ENCODE measurements at places on chromosomes 1 and 21.

GRCh38 chr21:27154451-27155129 lies 187.7 kb upstream of the ADAMTS5 start:
- no peak for DNase-seq

- DNase-seq = no peak
These were observed 90.7 kb downstream of the XCL2 start for GRCh38 chr1:168453056-168453455.

GRCh38 chr1:20099533-20099932 lies 19.8 kb downstream of the PLA2G2D start:
- DNase-seq = no peak

DNA sequence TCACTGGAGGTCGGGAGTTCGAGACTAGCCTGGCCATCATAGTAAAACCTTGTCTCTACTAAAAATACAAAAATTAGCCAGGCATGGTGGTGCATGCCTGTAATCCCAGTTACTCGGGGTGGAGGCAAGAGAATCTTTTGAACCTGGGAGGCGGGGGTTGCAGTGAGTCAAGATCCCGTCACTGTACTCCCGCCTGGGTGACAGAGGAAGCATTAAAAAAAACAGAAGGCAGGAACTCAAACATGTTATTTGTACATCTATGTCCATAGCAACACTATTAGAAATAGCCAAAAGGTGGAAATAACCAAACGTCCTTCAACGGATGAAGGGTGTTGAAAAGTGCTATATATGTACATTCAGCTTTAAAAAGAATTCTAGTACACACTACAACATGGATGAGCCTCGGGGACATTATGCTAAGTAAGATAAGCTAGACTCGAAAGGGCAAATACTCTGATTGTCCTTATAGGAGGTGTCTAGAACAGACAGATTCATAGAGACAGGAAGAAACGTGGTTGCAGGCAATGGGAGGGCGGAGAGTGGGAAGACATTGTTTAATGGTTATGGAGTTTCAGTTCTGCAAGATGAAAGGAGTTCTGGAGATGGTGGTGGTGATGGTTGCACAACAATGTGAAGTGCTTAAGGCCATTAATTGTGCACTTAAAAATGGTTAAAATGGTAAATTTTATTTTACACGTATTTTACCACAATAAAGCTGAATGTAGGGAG lies 19.2 kb downstream of the NLRP3 start:
- no peak for DNase-seq

DNA sequence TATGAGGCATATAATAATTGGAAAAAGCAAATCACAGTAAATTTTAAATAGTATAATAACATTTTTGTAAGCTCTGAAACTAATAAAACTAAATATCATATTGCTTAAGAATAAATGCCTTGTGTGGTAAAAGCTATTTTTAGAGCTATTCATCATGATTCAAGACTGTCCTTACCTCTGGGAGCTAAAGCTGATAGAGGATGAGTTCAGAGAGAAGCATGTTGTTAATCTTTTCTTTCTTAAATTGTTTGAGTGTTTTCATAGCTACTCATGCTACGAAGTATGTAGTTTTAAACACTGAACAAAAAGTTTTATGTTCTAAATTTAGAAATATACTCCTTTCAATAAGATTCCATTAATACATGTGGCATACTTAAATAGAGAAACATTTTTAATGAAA lies 30.5 kb downstream of the IFI16 start:
- DNase-seq = no peak

GRCh38 chr1:178501705-178502329 lies 5.1 kb upstream of the CLEC20A start:
- DNase-seq = peak; percentile 79

DNA sequence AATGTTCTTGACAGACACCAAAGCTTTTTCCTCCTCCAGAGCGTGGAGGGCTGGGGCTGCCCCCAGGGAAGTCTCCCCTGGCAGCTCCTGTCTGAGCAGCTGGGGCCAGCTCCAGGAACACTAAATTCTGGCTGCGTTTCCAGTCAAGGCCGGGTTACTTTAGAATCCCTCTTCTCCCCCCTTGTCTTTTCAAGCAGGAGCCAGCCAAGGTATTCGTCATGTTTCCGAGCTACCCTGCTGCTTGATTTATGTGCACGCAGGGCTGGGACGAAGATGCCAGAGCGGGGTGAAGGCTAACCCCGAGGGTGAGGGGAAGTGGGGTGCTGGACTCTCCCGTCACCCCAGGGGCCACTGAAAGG lies 68.1 kb upstream of the ANGPTL1 start:
- no peak for DNase-seq

DNA sequence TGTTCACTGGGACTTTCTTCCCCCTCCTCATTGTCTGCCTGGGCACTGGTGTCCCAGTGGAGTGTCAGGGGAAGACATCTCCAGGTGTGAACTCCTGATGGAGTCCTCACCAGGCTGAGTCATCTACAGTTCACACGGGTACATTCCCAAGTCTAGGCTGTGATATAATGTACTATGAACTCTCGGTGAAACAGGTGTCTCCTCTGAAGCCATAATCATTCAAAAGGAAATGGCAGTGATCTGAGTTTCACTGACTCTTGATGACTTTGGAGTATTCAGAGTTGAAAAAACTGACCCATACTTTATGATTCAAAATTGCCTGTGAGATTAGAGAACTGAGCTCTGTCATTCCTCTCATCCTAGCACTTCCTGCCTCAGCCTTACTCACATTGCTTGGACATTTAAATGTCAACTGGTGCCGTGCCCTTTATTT lies 9.1 kb downstream of the LAMC2 start:
- DNase-seq = no peak

DNA sequence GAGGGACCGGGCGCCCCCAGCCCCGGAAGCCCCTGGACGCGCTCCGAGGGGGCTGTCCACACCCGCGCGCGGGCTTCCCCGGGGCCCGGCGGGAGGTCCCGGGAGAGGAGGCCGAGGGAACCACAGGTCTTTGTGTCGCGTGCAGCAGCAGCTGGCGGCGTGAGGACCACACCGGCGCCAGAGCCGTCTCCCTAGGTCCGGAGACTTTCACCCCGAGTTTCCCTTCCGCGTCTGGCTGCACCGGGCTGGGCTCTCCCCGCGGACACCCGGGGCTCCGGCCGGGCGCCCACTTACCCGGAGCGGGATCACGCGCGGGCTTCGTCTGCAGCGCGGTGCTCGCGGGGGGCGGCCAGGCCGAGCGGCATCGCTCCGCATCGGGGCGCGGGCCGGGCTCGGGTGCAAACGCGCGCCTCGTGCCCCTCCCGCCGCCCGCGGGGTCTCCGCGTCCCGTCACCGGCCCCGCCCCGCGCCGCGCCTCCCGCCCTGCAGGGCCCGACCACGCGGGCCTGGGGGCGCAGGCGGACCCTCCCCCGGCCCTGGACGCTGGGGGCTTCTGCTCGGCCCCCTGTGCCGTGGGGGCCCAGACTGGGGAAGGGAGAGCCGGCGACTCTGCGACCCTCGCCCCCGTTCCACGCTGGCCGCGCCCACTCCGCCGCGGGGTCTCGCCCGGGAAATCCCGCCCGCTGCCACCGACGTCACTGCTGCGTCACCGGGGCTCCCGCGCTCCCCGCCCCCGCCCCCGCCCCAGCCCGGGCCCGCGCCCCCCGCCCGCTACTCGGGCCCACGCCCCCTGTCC lies at the start of gene GNG4:
TSS of gene GNG4 (minus strand) at position 417 of the 796 bp plus-strand sequence. CDS start 65,946 bp downstream, outside the sequence.
- DNase-seq = no peak

GRCh38 chr1:204292740-204293139 lies 67.0 kb downstream of the PLEKHA6 start:
- DNase-seq = no peak

DNA sequence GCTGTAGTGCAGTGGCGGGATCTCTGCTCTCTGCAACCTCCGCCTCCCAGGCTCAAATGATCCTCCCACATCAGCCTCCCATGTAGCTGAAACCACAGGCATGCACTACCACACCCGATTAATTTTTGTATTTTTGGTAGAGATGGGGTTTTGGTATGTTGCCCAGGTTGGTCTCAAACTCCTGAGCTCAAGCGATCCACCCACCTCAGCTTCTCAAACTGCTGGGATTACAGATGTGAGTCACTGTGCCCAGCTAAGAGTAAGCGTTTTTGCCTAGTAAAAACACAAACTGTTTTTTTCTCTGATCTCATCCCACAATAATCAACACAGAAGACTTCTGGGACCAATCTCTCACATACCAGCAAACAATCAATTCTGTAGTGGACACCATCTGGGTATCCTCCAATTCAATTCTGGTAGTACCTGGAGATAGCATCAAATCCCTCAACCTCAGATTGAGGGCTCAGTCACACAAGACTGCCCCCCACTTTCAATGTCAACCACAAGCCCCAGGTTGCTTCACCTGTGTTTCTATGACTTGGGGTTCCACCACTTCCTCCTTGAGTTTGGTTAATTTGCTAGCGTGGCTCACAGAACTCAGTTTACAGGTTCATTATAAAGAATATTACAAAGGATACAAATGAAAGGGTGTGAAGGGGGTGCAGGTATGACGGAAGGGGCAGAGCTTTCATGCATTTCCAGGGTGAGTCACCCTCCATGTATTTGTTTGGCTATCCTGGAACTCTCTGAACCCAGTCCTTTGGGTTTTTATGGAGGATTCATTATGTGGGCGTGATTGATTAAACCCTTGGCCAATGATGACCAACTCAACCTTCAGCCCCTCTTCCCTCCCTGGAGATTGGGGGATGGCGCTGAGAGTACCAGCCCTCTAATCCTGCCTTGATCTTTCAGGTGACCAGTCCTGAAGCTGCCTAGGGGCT lies 40.0 kb upstream of the RHOU start:
- DNase-seq = no peak

DNA sequence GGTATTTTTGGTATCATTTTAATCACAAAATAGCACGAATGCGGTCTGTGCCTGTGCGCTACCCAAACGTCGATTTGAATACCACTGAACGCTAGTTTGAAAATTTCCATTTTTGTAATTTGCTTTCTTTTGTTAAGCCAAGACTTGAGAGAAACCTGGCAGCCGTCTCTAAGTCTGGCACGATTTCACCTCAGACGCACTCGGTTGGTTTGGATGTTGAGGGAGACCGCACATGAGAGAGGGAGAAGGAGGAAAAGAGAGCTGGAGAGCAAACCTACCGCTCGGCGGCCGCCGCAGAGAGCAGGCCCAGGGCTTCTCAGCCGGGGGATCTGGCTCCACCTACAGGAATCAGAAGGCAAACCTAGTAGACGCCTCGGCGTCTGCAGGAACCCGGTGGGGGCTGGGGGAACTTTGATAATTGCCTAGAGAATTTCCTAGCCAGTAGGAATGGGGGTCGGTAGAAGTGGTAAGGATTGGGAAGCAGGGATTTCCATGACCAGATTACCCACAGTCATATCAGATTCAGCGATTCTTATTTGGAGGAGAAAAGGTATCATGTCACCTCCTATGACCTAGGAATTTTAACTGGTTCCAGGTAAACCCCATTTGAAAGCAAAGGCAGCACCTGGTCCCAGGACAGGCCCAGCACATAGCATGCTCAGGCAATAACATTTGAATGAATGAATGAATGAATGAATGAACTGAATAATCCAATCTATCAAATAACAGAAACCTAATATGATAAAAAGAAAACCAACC lies 83.2 kb downstream of the TM2D1 start:
- peak; percentile 47 for DNase-seq

GRCh38 chr1:77347646-77348045 lies 65.8 kb downstream of the AK5 start:
- peak; percentile 61 for DNase-seq

- no peak for DNase-seq
These were observed 25.7 kb downstream of the PRMT2 start for GRCh38 chr21:46661211-46661625.

DNA sequence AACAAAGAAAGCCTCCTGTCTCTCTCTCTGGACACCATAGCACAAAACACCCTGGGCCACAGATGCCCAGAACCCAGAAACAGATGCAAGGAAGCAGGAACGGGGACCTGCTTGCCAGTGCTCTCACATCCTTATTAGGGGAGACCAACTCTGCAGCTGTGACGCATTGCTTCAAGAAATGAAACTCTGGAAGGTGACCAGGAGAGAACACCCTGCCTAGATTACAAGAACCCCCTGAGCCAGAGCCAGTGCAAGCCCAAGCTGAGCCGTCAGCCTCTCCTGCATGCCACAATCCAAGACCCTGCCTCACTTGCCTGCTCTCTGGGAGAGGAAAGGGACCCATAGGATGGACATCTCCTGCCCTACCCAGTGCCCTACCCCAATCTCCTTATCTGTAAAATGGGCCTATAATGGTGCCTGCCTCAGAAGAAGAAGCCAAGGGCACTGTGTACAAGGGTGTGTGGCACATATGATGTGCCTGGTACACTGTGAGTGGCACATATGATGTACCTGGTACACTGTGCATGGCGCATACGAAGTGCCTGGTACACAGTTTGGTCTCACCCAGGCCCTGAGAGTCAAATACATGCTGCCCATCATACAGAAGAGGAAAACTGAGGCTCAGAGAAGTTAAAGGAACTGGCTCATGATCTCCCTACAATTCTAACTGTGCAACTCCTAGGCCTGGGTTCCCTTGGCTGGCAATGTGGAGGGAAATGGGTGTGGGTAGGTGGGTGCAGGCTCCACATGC lies 16.8 kb upstream of the FAM131C start:
- DNase-seq = no peak

DNA sequence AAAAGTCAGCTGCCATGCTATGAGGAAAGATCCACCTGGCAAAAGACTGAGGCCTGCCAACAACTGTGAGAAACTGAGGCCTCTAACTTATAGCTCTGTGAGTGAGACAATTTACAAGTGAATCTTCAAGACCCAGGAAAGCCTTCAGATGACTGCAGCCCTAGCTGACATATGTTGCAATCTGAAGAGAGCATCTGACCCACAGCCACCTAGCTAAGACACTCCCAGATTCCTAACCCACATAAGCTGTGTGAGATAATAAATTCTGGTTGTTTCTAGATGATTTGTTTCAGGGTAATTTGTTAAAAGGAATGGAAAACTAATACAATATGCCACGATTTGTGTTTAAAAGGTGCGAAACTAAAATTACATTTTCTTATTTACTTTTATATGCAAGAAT lies 55.1 kb downstream of the HFM1 start:
- peak; percentile 41 for DNase-seq

DNA sequence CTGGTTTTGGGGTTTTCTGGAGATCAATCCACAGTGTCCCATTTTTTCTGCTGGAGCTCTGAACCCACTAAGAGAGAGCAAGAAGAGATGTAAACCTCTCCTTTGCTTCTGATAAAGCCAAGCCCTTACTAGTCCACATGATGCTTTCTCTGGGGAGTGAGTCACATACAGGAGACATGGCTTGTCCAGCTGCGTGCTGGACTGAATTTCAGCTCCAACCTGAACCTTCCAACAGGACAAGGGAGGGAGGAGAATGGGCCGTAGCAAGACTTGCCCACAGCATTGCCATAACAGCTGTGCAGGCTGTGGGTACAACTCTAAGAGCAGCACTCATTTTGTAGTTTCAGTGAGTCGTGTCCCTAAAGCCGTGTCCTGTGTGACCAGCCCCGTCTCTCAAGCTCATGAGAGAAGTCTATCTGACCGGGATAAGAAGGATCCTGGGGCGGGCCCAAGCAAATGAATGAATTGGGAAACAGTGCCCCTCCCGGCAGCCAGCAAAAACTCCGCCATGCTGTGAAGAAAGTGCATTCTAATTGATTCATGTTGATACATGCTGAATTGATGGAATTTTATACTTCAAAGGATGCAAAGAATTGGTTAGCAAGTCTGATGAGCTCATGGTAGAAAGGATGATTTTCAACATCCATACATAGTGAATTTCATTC lies 195.2 kb downstream of the GABPA start:
- no peak for DNase-seq

Data from K562 (cell line).